ENCODE measurements at places on chromosomes 6 and 20.

DNA sequence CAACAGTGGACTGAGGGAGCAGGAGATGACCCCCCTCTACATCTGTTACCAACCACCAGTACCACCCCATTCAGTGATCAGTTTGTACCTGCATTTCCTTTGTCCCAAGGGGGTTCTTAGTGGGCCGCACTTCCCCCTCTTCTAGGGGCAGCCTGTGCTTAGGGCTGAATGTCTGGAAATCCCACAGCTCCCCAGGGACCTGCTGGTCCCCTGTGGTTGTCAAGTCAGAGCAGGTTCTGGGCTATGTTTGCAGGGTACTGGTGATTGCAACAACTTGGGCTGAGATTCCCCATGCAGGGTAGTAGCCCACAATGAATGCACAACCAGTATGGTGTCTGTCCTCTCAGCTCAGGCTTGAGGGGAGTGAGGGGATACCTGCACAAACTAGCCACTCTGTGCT lies 39.7 kb upstream of the COL10A1 start:
- no peak for DNase-seq

DNA sequence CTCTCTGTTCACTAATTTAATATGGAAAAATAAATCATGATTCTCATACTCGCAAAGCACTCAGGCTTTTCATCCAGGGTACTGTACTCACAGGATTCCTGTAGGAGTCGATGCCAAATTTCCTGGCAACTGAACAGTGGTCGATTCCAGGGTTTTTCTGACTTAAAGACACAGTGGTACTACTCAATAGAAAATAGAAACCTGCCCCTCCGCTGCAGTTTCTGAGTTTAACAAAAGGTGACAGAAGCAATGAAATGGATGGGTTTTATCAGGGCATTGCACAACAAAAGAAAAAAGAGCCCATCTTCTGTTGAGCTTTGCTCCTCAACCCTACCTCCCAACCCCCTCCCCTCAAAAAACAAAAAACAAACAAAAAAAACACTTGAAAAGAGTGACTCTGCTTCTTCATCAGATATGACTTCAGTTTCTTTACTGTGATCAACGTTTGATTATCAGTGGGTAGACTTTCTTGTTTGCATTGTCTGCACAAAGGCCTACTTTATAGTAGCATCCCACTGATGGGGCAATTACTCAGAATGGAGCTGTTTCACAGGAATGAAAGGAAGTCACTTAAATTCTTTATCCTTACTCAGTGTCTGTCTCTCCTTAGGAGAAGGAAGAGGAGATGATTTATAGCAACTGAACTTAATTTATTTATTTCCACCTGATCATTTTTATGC lies 96.2 kb upstream of the FOXO3 start:
- no peak for DNase-seq

GRCh38 chr20:57874141-57874540 lies 164.3 kb upstream of the PMEPA1 start:
- DNase-seq: no peak

GRCh38 chr20:62241506-62241905 lies 3.2 kb downstream of the OSBPL2 start:
- DNase-seq: no peak

- no peak for DNase-seq
Measured at GRCh38 chr6:903761-904160, 210.8 kb upstream of the EXOC2 start.

DNA sequence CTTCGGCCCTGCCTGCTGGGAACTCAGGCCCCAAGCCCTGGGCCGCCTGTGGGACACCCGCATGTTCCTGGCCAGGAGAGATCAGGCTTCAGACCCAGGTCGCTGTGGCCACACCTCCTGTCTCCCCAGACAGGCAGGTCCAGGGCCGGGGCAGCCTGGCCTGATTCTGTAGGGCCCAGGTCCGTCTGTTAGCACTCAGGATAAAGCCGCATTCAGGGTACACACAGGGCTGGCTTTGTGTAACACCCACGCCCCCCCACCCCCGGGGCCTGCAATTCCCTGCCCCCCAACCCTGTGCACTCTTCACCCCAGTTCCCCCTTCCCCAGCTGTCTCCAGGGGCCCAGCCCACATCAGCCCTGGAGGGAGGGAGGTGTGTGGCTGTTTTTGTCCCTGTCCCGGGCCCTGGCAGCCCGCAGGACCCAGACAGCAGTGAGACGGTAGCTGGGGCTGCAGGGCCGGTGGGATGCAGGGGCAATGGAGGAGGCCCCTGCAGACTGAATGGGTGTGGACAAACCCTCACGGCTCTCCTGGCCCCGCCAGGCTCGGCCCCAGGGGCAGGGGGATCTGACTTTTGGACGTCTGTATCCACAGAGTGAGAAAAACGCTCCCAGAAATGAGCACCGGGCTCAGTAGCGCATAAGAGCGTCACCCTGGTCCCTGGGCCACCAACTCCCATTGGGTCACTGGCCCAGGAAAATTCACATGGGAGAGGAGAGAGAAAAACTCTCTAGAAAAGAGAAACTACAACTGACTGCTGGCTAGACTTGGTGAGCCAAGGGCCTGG lies 42.4 kb upstream of the ZBP1 start:
- no peak for DNase-seq

DNA sequence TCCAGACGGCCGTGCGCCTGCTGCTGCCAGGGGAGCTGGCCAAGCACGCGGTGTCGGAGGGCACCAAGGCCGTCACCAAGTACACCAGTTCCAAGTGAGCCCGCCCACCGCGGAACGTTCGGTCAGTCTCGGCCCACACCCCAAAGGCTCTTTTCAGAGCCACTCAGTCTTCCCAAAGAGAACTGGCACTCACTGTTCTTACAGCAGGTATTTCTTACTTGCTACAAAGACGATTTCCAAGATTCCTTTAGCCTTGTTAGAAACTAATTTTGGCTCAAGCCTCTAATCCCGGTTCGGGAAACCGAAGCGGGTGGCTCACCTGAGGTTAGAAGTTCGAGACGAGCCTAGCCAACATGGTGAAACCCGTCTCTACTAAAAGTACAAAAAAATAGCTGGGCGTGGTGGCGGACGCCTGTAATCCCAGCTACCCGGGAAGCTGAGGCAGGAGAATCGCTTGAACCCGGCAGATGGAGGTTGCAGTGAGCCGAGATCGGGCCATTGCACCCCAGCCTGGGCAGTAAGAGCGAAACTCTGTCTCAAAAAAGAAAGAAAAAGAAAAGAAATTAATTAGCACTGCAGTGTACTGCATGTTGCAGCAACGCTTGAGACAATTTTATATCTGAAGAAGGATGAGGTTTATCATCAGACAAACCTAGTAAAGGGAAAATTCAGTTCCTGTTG lies 73.1 kb downstream of the OR2B2 start:
- DNase-seq: no peak

- peak; percentile 41 for DNase-seq
Measured at GRCh38 chr20:52974179-52974594, 2.0 kb downstream of the TSHZ2 start.

DNA sequence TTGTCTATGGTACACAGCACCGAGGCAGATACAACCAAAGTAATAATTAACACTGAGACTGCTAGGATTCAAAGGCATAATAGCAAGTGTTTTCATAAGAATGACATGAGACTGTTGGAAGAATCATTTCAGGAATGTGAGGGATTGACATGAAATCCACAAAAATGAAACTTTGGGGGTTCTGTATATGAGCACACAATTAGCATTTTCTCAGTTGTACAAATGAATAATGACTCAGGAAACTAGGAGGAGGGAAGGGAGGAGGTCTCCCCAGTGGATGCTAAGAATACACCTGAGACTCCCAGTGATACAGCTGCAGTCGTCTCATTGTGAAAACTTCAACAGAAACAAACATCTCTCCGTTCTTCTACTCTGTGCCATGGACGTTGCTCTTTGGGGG lies 428.4 kb upstream of the PLCB4 start:
- no peak for DNase-seq

GRCh38 chr20:55538261-55538908 lies 466.9 kb downstream of the CBLN4 start:
- DNase-seq: no peak

GRCh38 chr6:37375376-37375775 lies 21.6 kb downstream of the RNF8 start:
- no peak for DNase-seq

- no peak for DNase-seq
Measured at GRCh38 chr20:63136296-63136695, 79.6 kb downstream of the YTHDF1 start.

GRCh38 chr6:153511896-153512496 lies 380.9 kb upstream of the RGS17 start:
- no peak for DNase-seq

DNA sequence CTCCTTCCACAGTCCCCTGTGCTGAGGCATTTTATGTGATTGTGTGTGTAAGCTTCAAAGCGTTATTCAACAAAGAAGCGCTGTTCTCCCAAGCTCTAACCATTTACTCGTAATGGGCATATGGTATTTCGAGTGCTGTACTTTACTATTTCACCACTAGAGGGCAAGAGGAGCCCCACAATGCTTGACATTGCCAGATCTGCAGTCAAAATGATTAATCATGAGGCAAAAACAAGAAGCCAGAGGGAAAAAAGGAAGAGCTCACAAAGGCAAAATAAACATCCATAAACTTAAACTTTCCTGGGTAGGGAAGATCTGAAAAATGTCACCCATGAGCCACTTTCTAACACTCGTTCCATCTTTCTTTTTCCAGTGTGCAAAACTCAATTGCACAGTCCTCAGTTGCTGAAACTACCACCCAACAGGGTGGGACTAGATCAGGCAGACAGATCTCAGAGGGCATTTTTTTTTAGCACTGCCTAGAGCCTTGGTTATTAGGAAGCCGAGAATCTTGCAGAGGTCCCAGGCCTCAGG lies 215.0 kb upstream of the PLCB4 start:
- no peak for DNase-seq

DNA sequence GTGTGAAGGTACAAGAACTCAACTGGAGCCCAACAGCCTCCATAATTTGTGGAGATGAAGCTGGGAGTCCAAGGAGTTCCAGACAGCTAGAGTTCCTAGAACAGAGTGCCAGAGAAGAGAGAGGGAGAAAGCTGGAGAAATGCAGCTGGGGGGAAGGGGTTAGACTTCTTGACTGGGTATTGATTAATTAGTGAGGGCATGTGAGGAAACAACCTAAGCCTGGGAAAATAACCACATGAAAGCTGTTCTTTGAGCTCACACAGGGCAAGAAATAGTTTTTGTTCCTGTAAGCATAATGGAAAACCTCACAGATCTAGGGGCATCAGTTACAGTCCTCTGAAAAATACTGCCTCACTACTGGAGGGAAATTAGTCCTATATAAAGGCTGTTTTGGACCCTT lies 230.5 kb upstream of the FKBP1C start:
- DNase-seq: no peak

GRCh38 chr20:20083807-20084206 lies 31.5 kb downstream of the CFAP61 start:
- DNase-seq: no peak

DNA sequence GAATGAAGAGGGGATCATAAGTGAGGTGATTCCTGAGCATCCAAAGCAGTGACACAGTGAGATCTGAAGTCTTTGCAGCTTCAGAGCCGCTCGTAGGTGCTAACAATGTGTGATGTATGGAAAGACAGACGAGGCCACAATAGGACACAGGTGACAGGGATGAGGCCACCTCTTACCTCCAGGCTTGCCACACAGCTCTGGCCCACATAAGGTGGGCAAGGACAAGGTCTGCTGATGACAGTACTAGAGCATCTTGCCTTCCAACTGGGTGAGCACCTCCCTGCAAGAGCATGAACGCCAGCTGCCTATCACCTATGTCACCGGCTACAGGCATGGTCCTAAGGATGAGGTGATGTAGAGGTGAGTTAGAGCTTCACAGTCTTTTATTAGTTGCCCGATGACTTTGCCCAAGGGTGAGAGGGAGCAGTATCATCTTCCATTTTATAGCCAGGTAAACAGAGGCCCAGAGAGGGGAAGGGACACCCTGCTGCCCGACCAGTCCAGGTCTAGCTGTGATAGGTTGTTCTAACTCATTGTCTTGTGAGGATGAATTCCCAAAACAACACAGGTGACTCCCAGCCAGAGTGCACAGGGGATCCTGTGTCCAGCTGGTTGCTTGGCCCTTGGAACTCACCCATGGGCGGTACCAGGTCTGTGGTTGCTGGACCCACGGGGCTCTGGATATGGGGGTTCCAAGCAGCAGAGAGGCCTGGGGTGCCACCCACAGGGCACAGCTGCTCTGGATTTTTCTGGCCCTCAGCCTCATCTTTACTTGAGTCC lies 6.2 kb upstream of the TGM6 start:
- no peak for DNase-seq

GRCh38 chr6:147055821-147056392 lies 148.3 kb upstream of the STXBP5 start:
- no peak for DNase-seq

- DNase-seq: peak; percentile 24
Measured at GRCh38 chr6:18245642-18246041, 18.7 kb downstream of the DEK start.

DNA sequence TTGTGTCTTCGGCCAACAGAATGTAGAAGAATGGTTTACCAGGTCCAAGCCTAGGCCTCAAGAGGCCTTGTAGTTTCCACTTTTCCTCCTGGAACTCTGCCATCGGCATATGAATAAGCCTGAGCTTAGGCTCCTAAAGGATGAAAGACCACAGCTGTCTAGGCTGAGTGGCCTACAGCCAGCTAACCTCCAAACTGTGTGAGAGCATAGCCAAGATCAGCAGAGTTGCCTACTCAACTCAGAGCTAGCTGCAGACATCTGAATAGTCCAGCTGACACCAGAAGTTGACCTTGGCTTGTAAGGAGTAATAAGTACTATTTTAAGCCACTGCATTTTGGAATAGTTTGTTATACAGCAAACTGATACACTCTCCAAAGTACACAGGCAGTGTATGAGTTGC lies 52.6 kb upstream of the SMIM29 start:
- DNase-seq: no peak

DNA sequence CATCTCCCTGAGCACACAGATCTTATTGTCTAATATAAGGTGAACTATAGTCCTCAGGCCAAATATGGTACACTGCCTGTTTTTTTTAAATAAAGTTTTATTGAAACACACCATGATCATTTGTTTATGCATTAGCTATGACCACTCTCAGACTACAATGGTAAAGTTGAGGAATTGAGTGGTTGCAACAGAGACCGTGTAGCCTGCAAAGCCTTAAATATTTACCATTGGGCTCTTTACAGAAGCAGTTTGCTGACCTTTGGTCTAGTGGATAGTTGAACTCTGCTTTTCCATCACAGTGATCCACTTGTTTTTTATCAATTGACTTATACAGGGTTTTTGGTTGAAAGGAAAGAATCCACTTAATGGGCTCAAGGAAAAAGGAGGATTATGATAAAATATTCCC lies 27.3 kb upstream of the METTL24 start:
- DNase-seq: no peak

DNA sequence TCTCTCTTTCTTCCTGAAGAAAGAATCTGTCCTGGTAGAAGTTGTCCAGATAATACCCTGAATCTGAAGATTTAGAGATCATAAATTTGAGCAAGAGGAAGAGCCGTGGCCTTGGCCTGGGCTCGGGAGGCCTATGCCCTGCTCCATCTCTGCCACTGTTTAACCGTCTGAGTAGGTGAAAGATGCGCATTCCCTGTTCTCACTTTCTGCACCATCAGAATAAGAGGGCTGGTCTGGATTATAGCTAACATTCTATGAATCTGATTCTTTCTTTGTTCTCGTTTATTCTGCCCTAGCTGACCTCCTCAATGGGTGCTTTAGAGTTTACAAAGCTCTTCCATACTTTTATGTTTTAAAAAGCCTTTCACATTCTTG lies 51.3 kb downstream of the ELOVL4 start:
- no peak for DNase-seq

All from stimulated activated CD4-positive, alpha-beta T cell treated with anti-CD3 and anti-CD28 coated beads, Interleukin-1b, Interleukin-23, amount 100 ng/mL, for 24 hours (primary cell).